ENCODE measurements at places on chromosomes 11 and 22.

- DNase-seq = no peak
Observed at GRCh38 chr11:61968758-61969390, 1.4 kb upstream of the FTH1 start.

GRCh38 chr11:126653040-126653439, 297.6 kb downstream of the ST3GAL4 start:
- DNase-seq = no peak

GRCh38 chr11:68263444-68264035, 8.2 kb downstream of the C11orf24 start:
- DNase-seq = no peak

GRCh38 chr22:46399251-46400024, 63.9 kb downstream of the TRMU start:
- peak; percentile 22 for DNase-seq

DNA sequence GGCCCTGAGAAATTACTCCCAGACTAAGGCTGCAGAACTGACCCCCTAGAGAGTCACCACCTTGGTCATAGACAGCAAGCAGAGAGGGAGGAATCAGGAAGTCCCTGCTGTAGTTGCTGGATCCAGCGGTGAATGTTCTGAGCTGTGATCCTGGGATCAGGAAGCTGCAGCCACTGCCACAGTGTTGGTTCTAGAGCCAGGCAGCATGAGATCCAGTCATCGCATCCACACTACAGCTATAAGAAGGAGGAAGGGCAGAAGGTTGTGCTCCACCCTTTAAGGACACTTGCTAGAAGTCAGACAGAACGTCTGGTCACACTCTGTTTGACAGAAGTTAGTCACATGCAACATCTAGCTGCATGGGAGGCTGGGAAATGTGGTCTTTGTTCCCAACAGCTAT, 104.7 kb upstream of the OR4B1 start:
- DNase-seq = no peak

DNA sequence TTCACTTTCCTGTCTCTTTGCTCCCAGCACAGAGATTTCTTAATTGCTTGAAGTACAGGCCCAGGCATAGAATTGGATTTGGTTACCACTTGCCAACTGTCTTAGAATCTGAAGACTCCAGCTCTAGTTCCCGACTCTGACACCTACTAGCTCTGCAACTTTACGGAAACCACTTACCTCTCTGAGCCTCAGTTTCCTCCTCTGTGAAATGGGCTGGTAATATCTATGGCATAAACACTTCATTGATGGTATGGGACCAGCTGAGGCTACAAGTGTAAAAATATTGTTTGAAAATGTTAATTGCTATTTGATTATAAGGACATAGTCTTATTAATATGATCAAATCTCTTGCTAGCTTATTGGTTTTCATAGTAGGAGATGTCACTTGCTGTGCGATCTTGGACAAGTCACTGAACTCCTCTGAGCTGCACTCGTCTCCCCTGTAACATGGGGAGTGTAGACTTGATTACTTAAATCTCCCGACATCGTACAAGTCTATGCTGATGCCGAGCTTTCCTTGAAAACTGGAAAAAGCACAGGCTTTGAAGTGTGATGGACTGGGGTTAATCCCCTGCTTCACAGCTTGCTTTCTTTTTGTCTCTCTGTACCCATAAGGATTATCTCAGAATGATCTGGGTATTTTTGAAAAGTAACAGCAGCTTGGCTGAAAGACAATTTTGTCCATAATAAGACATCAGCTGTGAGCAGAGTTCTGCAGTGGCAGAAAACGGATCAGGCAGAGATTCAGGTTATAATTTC, 11.8 kb upstream of the E2F8 start:
- no peak for DNase-seq

- DNase-seq = no peak
Observed at GRCh38 chr11:66042227-66042995, 6.5 kb downstream of the GAL3ST3 start.

DNA sequence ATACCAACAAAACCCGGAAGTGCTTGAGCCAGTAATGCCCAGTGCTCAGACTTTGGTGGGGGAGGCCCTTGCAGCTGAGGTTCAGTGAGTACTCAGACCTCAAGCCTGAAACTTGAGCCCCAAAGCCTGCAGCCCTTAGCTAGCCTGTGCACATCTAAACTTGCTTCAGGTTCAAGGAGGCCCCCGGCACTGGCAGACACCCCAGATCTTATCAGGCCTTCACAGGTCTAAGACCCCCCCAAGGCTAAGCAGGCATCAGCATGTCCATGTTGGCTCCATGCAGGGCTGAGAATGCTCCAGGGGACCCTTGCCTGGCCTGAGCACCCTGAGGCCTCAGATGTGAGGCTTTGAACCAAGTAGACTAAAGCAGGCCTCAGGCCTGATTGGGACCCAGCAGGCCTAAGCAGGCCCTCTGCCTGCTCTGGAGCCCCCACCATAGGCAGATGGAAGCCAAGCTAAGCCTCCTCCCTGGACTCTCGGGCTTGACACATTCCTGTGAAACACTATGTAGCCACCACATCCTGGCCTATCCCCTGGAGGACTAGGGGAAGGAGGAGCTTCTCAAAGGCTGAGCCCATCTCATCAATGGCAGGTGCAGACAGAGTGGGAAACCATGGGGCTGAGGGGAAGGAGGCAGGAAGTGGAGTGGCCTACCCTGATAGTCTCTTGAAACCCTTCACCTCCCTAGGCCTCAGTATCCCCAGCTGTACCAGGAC, 1.2 kb upstream of the CASTOR1 start:
- peak; percentile 44 for DNase-seq

GRCh38 chr11:611001-611996, 4.5 kb downstream of the IRF7 start:
- no peak for DNase-seq

- DNase-seq = no peak
Observed at GRCh38 chr11:92397221-92397755, 172.7 kb downstream of the FAT3 start.

GRCh38 chr11:20477418-20478090, 90.0 kb downstream of the PRMT3 start:
- DNase-seq = no peak

- no peak for DNase-seq
Observed at GRCh38 chr11:123461164-123461563, 31.1 kb downstream of the GRAMD1B start.

- peak; percentile 76 for DNase-seq
Observed at GRCh38 chr11:2892215-2892966, 6.8 kb upstream of the CDKN1C start.

DNA sequence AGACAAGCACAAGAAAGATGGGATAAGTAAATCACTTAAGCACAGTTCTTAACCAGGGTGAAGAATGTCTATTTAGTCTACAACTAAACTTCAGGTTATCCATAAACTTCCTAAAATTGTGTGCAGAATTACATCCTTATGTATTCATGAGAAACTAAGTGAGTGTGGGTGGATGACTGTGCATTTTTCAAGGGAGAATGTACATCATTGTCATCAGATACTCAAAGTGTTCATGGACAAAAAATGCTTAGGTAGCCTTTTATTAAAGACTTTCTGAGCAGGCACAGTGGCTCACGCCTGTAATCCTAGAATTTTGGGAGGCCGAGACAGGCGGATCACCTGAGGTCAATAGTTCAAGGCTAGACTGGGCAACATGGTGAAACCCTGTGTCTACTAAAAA, 2023.8 kb downstream of the LRRC4C start:
- no peak for DNase-seq

DNA sequence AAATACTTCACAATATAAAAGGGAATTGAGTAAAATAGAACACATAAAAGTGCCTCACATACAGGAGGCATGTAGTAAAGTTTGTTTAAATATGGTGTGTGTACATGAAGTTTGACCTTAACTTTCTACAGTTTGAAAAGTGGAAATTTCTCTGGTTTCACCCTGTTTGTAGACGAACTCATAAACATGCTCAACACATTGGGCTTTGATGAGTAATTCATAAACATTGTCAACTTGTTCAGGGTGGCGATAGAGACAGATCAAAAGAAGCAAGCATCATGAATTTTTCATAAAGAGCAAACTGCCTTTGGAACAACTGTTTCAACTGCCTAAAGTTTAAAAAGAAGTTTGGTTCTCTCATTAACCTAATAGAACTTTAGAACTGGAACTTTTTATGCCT, 9.1 kb downstream of the SLN start:
- no peak for DNase-seq
